ENCODE measurements at places on chromosomes 16 and 17.

DNA sequence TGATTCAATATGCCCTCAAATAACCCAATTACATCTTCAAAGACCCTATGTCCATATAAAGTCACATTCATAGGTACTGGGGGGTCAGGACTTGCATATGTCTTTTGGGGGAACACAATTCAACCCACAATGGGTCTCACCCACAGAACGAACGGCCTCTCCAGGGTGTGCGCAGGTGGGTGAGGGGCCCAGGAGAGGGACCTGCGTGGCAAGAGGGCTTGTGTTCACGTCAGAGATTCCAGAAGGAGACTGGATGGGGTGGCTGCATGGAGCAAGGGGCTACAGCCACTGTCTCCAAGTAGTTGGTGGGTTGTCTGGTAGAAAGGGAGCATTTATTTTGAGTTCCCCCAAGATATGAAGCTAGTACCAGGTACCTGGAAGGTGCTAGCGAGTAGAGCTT lies 212.2 kb downstream of the SEC14L1 start:
- no peak for DNase-seq
- H3K4me3 ChIP-seq, result no peak overlapping the region
- H3K27me3 ChIP-seq, result no peaks in the 10 kb centered on the region
- peak overlapping the region; percentile 88 for H3K27ac ChIP-seq
- H3K4me1 ChIP-seq, result peaks cover 31% of the 10 kb centered on the region

DNA sequence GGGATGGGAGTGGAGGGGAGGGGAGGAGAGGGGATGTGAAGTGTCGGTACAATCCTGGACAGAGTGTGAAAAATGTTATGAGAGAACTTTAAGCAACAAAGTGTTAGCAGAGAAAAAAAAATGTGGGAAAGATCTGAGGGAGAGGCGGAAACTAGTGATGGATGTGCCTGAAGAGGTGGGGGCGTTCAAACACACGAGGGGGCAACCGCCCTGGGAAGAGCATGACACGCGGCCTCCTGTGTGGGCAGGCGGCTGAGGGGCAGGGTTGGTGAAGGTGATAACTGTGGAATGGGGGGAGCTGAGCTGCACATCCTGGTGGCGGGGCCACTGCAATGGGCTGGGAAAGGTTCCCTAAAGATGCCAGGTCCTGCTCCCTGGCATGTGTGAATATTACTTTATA lies 30.1 kb downstream of the IFT140 start:
- no peaks in the 10 kb centered on the region for H3K27me3 ChIP-seq
- no peak overlapping the region for H3K27ac ChIP-seq
- H3K36me3 ChIP-seq, result no peaks in the 10 kb centered on the region
- DNase-seq, result no peak
- no peak overlapping the region for H3K4me3 ChIP-seq
- no peaks in the 10 kb centered on the region for H3K4me1 ChIP-seq

DNA sequence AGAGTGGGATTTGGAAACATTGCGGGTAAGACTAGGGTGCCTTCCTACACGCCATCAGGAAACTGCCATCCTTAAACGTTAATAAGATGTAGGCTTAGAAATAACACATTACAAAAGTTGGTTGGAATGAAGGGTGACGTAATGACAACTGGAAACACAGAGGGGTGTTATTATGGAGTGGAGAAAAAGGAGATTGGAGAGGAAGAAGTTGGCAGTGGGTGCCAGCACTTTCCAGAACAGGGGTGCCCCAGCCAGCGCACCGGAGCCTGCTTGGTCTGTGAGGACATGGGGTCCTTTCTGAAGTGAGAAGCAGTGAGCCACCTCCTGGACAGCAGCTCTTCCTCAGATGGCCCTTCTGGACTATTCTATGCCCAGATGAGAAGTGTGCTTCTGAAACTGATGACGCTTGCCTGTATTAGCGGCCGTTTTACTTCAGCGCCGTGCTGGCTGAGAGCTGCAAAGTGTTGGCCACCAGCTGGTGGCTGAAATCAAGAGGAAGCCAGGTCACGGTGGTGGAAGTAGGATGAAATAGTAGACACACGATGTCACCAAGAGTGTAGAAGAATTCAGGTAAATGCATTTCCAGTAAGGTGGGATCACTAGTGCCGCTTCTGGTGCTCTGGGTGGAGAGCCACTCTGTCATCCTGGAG lies 244.8 kb downstream of the NTN1 start:
- no peak for DNase-seq
- H3K27me3 ChIP-seq, result no peaks in the 10 kb centered on the region
- H3K4me1 ChIP-seq, result no peaks in the 10 kb centered on the region
- no peaks in the 10 kb centered on the region for H3K36me3 ChIP-seq

GRCh38 chr17:1039511-1040215 lies 42.7 kb downstream of the TIMM22 start:
- H3K27ac ChIP-seq, result peak overlapping the region; percentile 47
- no peaks in the 10 kb centered on the region for H3K4me1 ChIP-seq
- no peak overlapping the region for H3K4me3 ChIP-seq
- peak; percentile 77 for DNase-seq
- no peaks in the 10 kb centered on the region for H3K36me3 ChIP-seq

- H3K4me1 ChIP-seq, result no peaks in the 10 kb centered on the region
- no peak overlapping the region for H3K27ac ChIP-seq
- H3K4me3 ChIP-seq, result no peak overlapping the region
Observed at GRCh38 chr16:50263060-50263909, 3.1 kb upstream of the ADCY7 start.

DNA sequence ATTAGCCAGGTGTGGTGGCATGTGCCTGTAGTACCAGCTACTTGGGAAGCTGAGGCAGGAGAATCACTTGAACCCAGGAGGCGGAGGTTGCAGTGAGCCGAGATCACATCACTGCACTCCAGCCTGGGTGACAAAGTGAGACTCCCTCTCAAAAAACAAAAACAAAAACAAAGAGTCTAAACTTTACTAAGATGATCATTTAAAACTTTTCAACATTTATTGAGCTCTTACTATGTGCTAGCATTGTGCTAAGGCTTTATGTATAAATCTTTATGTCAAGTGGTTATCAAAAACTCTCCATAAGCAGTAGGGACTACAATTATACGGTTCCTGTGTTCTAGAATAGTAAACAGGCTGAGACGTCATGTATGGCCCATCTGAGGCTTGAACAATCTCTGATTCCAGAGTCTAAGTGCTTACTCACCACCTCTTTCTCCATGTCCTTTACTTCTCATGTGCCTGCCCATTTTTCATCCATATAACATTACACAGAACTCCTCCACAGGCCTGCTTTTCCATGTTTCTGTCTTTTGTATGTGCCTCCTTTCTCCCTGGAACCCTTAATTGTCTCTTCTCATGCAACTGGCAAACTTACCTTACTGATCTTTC lies 66.7 kb downstream of the NUP88 start:
- H3K36me3 ChIP-seq, result peaks cover 3% of the 10 kb centered on the region
- H3K4me1 ChIP-seq, result no peaks in the 10 kb centered on the region
- no peak overlapping the region for H3K27ac ChIP-seq
- DNase-seq, result no peak

- H3K4me1 ChIP-seq, result no peaks in the 10 kb centered on the region
- no peaks in the 10 kb centered on the region for H3K27me3 ChIP-seq
- no peak overlapping the region for H3K27ac ChIP-seq
- no peak overlapping the region for H3K4me3 ChIP-seq
Observed at GRCh38 chr17:76640550-76641380, 2.8 kb downstream of the ST6GALNAC1 start.

DNA sequence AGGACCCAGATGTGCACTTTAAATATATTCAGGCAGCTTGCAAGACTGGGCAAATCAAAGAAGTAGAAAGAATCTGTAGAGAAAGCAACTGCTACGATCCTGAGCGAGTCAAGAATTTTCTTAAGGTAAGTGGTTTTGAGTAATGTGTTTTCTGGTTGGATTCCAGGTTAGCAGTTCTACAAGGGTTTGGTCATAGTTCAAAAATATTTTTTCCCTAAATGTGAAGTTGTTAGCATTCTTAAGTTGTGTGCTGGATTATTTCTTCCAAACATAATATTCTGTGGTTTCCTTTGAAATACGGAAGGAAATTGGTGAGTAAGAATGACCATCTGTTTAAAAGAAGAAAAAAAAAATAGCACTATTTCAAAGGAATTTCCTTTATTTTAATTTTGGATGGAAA lies 38.4 kb downstream of the PTRH2 start:
- H3K4me1 ChIP-seq, result no peaks in the 10 kb centered on the region
- no peak overlapping the region for H3K4me3 ChIP-seq
- H3K27me3 ChIP-seq, result no peaks in the 10 kb centered on the region
- H3K36me3 ChIP-seq, result peaks cover 60% of the 10 kb centered on the region
- no peak for DNase-seq
- no peak overlapping the region for H3K27ac ChIP-seq

DNA sequence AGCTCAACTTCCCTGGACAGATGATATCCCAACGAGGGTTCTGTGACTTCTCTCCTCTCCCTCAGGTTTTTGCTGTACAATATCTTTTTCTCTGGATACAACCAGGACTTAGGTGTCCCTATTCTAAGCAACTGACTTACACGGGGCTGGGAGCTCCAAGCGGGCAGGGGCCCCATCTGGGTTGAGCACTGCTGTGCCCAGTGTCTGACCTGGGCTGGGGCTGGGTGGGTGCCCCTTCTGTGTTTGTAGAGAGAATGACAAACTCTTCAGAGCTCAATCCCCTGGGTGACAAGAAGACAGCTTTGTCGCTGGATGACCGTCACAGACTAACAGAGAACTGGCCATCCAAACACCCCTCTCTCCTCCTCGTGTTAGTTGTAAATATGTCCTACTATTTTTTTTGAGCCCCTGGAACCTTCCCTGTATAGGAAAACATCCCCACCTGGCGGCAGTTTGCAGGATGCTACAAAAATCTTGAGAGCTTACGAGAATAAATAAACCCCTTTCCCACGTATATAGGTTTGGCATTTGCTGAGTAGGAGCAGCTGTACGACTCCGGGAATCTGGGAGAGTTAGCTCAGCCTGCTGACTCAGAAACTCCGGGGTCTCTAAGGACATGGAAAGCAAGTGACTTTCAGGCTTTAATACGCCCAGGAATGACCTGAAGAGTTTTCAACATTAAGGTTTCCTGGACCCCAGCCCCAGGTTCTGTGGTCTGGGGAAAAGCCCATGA lies 23.7 kb upstream of the RCVRN start:
- no peak for DNase-seq
- H3K4me3 ChIP-seq, result no peak overlapping the region
- H3K4me1 ChIP-seq, result no peaks in the 10 kb centered on the region
- H3K27me3 ChIP-seq, result no peaks in the 10 kb centered on the region
- H3K36me3 ChIP-seq, result no peaks in the 10 kb centered on the region

DNA sequence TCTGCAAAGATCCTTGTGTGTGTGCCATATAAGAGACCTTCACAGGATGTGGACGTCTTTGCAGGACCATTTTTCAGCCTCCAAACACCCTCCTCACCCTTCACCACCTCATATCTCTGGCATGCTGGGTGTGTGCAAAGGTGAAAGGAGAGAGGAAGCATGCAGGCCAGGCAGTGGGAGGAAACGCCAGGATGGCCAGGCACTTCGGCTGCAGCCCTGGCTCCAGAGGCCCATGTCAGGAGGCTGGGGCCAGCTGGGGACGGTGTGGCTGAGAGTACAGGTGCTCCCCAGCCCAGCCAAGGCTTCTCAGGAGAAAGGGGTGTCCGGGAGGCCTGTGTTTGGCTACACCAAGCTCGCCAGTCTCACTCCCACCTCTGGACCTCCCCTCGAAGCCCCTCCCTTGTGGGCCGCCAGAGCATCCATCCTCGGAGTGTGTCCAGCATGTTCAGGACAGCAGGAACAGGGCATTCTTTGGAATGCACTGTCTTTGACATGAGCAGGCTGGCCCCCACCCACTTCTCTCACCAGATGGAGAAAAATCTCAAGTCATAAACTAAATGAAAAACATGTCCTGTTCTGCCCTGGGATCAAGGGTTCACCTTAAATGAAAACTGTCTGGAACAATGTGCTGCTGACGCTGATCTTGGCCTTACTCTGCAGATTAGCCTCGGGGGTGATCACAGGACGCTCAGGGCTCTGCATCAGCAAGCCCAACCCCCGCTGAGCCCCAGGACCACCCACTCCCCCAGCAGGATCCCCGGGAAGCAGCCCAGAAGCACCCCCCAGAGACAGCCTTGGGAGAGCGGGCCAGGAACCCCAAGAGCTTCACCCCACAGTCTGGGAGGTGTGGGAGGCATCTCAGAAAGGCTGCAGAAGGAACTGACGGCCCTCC lies 15.9 kb downstream of the PEMT start:
- no peaks in the 10 kb centered on the region for H3K27me3 ChIP-seq
- H3K4me1 ChIP-seq, result no peaks in the 10 kb centered on the region
- H3K36me3 ChIP-seq, result no peaks in the 10 kb centered on the region
- no peak overlapping the region for H3K27ac ChIP-seq
- no peak for DNase-seq

GRCh38 chr16:88940862-88941817 lies 35.9 kb downstream of the CBFA2T3 start:
- no peaks in the 10 kb centered on the region for H3K4me1 ChIP-seq
- no peak overlapping the region for H3K27ac ChIP-seq
- peak overlapping the region; percentile 42 for H3K4me3 ChIP-seq
- no peak for DNase-seq
- no peaks in the 10 kb centered on the region for H3K36me3 ChIP-seq

DNA sequence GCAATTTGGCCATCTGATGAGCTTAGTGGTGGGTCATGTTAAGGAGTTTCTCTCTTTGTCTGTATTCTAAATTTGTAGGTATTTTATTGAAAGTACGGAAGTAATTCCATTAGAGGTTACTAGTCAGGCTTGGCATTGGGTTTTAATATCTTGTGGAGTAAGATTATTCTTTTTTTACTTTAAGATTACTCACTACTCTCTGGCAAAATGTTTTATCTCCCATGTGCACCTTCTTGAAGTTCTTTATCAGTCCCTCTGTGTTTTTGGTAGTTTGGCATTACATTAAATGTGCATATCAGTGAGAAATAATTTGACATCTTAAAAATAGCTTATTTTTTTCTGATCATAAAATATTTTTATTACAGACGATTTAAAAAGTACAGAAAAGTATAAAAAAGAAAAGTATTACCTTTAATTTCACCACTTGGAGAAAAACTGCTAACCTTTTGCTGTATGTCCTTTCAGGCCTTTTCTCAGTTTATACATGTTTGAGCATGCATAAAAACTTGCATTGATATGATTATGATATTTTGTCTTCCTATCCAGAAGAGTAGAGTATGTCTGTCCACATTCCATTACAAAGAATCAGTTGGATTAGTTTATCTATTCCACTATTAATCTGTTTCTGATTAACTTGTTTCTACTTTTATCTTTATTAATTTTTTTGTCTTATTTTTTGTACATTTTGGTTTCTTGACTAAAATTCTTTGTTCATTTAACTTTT lies 198.3 kb downstream of the SPECC1 start:
- H3K4me1 ChIP-seq, result no peaks in the 10 kb centered on the region
- no peak overlapping the region for H3K27ac ChIP-seq
- H3K4me3 ChIP-seq, result no peak overlapping the region
- DNase-seq, result no peak
- no peaks in the 10 kb centered on the region for H3K36me3 ChIP-seq

GRCh38 chr17:63481488-63481870 lies 4.6 kb downstream of the ACE start:
- peaks cover 7% of the 10 kb centered on the region for H3K27me3 ChIP-seq
- H3K27ac ChIP-seq, result no peak overlapping the region
- H3K4me1 ChIP-seq, result peaks cover 10% of the 10 kb centered on the region
- DNase-seq, result no peak
- no peak overlapping the region for H3K4me3 ChIP-seq
- no peaks in the 10 kb centered on the region for H3K36me3 ChIP-seq

- H3K4me3 ChIP-seq, result no peak overlapping the region
- no peaks in the 10 kb centered on the region for H3K36me3 ChIP-seq
- no peak for DNase-seq
- H3K4me1 ChIP-seq, result no peaks in the 10 kb centered on the region
- no peaks in the 10 kb centered on the region for H3K27me3 ChIP-seq
- no peak overlapping the region for H3K27ac ChIP-seq
Observed at GRCh38 chr16:5589812-5590373, 492.3 kb upstream of the EEF2KMT start.
